Body of pancreas (tissue), 4 donors: ENCODE measurements at places on chromosomes 16 and 17.
A peak's percentile ranks its signal among the peaks of the same experiment; 100 is the strongest.

DNA sequence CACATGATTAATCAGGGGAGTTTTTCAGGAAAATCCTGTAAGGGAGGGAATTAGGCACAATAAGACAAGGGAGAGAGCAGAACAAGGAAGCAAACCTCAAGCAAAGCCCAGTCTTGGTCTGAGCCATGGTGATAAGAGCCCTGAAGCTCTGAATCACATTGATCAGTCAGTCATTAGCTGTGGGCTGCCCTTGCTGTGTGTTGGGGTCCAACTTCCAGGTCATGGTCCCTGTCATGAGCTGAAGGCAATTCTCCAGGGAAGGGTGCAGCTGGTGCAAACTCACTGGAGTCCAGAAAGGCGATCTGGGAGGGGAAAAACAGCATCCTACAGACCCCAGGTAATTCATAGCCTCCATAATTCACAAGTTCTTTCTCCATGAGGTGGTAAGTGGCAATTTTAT is 89.9 kb downstream of the CYLD start:
- no peak for DNase-seq

- no peak for DNase-seq
These were observed 98.6 kb upstream of the CHMP6 start for GRCh38 chr17:80892900-80893603.

GRCh38 chr16:49738832-49739231 is 117.1 kb downstream of the ZNF423 start:
- DNase-seq, result no peak

DNA sequence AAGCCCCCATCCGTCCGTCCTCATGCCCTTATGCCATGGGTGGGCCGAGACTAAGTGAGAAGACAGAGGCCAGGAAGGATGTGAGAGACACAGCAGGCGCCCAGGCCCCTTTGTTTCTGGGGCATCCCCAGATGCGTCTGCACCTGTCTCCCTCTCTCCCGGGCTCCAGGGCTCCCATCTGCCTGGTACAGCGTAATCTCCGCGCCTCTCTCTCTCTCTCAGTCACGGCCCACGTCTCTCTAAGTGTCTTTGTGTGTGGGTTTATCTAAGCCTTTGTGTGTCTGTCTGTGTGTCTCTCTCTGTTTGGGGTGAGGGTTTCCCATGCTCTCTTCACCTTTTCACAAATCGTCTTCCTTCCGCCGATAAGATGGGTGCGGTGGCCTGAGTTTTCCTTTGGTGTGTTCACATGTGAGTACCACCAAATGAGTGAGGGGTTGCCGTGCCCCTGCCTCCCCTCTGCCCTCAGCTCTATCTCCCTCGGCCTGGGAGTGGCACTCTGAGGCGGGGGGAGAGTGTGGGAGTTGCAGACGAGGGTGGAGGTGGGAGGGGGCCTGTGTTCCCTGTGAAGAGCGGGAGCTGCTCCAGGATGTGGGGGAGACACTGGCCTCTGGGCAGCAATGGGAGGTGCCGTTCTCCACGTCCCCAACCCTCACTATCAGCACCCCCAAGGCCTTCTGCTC is 25.8 kb upstream of the ABCC3 start:
- no peak for DNase-seq

- DNase-seq, result no peak
These were observed 9.5 kb downstream of the ABCA9 start for GRCh38 chr17:69050999-69051775.

GRCh38 chr16:71645450-71645849 is 19.5 kb downstream of the MARVELD3 start:
- DNase-seq, result no peak

- no peak for DNase-seq
These were observed 778.6 kb downstream of the KCNJ2 start for GRCh38 chr17:70947636-70948565.

DNA sequence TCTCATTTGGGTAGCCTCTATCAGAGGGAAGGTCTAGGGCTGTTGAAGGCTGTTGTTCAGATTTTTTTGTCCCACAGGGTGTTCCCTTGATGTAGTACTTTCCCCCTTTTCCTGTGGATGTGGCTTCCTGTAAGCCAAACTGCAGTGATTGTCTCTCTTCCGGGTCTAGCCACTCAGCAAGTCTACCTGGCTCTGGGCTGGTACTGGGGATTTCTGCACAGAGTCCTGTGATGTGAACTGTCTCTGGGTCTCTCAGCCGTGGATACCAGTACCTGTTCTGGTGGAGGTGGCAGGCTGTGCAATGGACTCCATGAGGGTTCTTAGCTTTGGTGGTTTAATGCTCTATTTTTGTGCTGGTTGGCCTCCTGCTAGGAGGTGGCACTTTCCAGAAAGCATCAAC is 23.3 kb upstream of the CCR7 start:
- DNase-seq, result no peak

GRCh38 chr16:65418435-65418834 is 296.6 kb upstream of the CDH11 start:
- DNase-seq, result no peak

DNA sequence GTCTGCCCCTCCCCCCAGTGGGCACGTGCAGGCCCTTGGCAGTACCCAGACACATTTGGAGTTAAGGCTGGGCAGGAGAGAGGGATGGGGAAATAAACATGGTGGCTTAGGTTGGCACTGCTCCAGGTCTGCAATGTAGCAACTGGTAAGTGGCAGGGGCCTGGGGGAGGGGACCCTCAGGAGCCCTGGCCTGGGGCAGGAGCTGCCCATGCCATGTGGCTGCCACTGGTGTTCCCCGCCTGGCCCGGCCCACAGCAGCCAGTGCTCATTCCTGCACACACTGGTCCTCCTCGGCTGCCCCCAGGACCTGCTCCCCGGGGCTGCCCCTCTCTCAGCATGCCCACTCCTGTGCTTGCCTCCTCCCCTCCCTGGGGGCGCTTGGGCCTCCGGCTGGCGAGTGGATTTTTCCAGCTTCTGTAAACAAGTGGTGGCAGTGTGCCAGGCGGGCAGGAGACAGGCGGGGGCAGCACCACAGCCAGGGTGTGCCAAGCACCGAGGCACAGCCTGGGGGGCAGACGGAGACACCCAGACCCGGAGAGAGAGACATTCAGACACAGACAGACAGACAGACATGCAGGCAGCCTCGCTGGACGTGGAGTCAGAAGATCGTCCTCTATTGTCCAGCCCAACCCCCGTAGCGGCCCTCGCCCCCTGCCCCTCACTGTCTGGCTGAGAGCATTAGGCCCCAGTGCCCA is 9.4 kb downstream of the THRA start:
- DNase-seq, result peak; percentile 98

DNA sequence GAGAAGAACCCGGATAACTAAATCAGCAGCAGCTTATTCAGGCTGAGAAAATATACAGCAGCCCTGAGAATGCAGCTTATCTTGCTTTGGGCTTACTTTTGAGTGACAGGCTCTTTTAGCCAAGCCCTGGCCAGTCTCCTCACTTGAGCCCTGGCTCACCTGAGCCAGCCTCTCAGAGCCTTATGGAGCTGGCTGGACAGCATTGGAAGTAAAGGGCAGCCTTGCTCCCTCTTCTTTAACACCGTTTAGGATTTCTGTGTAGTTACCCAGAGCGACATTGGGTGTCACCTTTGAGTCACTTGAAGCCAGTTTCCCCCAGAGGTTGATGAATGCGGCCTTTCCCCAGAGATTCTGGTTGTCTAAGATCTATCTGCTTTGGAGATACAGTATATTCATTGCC is 7.7 kb upstream of the NPIPB2 start:
- DNase-seq, result peak; percentile 19
